ENCODE measurements at places on chromosomes 16 and 17.

GRCh38 chr17:59327981-59328290 is 3.5 kb upstream of the YPEL2 start:
- DNase-seq: no peak

DNA sequence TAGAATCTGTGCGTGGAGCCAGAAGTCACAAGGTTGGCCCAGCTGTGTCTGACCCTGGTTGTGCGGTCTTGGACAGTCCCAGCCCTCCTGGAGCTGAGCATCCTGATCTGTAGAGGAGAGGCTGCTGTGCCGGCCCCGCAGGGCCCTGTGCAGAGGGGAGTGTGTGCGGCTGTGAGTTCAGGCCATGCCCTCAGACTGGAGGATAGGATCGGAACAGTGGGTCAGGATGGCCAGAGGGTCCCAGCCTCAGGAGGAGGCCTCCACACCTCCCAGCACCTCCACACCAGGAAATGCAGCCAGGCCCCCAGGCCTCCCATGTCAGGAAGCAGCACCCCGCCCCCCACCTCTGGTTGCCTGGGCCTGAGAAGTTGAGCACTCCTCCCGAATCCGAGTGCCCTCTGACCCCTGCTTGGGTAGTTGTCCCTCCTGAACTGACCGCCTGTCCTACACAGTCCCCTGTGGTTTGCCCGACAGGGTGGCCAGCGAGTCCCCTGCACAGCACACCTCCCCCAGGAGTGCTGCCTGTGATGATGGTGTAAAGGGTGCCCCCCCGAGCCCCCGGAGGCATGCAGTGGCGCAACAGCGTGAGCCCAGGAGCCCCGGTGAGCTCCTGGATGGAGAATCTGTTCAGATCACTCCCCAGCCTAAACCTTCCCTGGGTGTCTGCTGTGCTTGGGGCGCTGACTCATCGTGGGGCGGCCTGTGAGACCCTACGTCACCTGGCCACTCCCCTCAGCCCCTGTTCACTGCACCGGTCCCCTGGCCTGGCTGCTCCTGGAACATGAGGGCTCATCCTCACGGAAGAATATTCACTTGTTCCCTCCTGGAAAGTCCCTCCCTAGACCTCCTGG is 285.2 kb downstream of the SEC14L1 start:
- no peak for DNase-seq

DNA sequence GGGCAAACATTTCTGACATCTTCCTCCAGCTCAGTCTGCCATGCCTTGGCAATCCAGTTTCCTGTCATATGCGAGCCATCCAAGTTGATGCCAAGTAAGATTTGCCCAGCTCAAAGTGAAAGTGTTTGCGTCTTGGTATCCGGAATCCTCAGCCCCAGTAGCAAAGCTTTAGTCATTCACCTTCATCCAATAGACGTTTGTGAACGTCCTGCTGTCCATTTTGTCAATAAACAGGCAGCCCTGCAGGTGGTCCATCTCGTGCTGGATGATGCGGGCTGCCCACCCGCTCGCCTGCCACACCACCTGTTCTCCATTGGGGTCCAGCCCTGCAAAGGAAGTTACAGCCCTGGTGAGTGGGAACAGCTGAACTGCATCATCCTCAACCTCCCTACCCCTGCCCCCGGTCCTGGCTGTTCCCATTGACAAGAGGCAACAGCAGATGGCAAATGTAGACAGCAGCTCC is 1.5 kb downstream of the PDF start:
- DNase-seq: no peak

GRCh38 chr17:76496464-76496863 is 4.8 kb downstream of the RHBDF2 start:
- no peak for DNase-seq

DNA sequence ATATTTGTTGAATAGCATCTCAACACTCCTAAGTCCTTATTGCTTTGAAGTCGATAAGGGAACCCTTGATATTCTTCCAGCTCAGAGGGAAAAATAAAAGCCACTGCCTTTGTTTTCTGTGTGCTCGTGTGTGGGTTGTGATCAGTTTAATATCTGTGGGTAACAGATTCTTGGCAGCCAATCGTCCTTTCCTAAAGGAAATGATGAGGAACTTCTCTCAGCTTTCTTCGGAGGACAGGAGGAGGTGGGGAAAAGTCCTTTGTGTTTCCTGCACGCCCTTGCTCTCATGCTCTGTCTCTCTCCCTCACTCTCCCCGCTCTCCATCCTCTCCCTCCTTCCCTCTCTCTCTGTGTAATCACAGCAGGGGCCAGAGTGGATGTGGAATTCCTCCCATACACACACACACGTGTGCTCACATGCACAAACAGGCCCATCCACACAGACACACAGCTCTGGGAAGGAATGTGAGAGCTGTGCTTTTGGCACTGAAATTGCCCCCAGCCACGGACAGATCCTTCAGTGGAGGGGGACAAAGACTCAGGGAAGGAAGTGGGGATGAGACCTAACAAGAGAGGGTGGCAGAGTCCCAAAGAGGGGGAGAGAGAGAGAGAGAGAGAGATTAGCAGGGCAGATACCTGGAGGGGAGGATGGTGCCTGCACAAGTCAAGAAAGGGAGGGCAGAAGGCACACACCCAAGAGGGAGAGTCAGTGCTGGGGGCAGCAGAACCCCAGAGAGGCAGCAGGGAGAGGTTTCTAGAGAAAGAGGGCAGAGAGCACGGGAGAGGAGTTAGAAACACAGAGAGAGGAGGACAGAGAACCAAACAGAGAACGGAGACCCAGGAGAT is 83.5 kb upstream of the PLCG2 start:
- DNase-seq: no peak

GRCh38 chr16:78639775-78640174 is 540.3 kb downstream of the WWOX start:
- DNase-seq: no peak

DNA sequence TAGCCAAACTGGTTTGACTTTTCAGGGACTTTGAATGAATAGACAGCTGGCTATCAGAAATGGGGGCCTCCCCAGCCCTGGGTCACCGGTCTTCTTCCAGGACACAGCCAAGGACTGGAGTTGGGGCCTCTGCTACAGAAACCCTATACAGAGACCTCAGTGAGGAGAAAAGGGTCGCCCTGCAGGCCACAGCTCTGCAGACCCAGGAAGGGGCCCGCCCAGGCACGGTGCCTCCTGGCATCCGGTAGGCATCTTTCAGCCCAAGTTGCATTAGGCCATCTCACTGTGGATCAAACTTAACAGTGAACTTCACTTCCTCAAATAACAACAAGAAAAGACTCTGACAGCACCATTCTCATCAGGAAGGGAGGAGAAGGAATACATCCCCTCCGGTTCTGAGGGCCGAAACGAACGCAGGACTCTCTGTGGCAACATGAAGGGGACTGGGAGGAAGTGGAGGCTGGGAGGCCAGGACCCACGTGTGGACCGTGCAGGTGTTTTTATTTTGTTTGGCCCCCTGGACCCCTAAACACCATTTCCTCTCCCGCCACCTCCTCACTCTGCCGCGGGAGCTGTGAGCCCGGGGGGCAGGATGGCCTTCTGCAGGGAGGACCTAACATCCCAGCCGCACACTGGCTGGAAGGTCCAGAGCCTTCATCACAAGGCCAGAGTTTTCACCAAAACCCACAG is 7.2 kb downstream of the SLC38A10 start:
- no peak for DNase-seq

- no peak for DNase-seq
Measured at GRCh38 chr16:9657641-9658040, 524.6 kb downstream of the GRIN2A start.

GRCh38 chr17:17576772-17577234 is 14.7 kb downstream of the PEMT start:
- no peak for DNase-seq

DNA sequence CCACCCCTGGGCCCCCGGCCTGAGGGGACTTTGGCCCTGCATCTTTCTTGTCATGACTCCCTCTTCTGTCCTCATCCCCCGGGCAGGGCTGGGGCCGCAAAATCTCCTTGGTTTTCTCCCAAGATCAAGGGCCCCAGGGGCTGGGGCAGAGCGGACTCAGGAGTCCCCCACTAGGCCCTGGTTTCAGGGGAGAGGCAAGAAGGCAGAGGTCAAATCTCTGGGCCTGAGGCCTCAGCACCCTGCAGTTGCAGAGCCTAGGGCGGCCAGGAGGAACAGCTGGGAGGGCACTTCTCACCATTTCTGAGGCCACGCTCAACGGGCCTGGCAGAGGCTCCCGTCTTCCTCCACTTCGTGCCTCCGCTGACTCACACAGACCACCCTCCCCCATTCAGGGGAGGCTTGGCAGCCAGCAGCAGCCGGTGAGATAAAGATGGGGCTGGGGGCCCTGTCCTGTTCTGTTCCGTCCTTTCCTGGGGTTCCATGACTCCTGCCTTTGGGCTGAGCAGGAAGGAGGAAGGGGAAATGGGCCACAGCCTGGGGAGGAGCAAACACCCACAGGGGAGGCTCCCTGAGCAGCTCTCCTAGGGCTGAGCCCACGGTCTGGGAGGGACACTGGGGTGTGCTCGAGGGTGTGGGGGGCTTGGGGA is 12.4 kb downstream of the ZSCAN10 start:
- no peak for DNase-seq

DNA sequence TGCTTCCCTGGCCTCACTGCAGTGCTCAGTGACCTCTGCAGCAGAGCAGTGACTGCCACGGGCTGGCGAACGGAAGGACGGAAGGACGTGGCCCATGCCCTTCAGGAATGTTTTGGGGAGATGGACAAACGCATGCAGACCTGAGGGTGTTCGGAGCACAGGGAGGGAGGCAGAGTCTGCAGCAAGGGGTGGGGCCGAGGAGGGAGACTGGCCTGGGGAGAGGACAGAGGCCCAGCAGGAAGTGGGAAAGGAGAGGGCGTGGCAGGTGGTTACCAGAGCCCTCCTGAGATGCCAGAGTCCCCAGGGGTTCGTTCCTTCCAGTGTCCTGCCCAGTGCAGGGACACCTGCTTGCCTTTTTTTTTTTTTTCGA is 21.9 kb downstream of the ADORA2B start:
- no peak for DNase-seq

GRCh38 chr16:51031598-51031997 is 119.5 kb downstream of the SALL1 start:
- DNase-seq: no peak

DNA sequence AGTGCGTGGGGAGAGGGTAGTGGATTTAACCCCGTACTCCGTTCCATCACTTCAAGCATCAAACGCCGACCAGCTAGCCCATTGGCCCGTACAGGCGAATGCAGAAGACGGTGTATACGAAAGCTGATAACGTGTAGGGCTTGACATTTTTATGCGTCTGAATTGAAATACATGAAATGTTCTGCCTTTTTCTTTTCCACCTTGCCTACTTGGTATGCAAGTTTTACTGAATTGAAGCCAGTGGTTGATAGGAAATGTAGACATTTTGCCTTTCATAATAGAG is 834 bp upstream of the STAT3 start:
- DNase-seq: no peak

GRCh38 chr16:5461141-5461540 is 363.5 kb upstream of the EEF2KMT start:
- DNase-seq: no peak

- DNase-seq: no peak
Measured at GRCh38 chr17:55495239-55495638, 16.0 kb downstream of the SMIM36 start.

Measured in BJ (cell line).